ENCODE measurements at places on chromosomes 16 and 17. TPM values are rescaled to one million over a fixed set of nuclear protein-coding genes. Genes with fewer than 3 reads are reported as not detected.
A peak's percentile ranks its signal among the peaks of the same experiment; 100 is the strongest.

TSPAN10 gene
- polyA plus RNA-seq, result 1.2 TPM

RNF135 gene
- 8.7 TPM for polyA plus RNA-seq

SCNN1B gene
- 0.16 TPM for polyA plus RNA-seq

CD300H gene
- polyA plus RNA-seq, result not detected

GCGR gene
- not detected for polyA plus RNA-seq

TMC5 gene
- 0.05 TPM for polyA plus RNA-seq

NPIPB6 gene
- 2.0 TPM for polyA plus RNA-seq

CD300LB gene
- polyA plus RNA-seq, result 0.20 TPM

ABI3 gene
- 3.4 TPM for polyA plus RNA-seq

MYL4 gene
- 1,803 TPM for polyA plus RNA-seq

CUEDC1 gene
- polyA plus RNA-seq, result 48.8 TPM

GRCh38 chr17:8740486-8740885, 4.2 kb downstream of the CCDC42 start:
- no peak for DNase-seq

DNA sequence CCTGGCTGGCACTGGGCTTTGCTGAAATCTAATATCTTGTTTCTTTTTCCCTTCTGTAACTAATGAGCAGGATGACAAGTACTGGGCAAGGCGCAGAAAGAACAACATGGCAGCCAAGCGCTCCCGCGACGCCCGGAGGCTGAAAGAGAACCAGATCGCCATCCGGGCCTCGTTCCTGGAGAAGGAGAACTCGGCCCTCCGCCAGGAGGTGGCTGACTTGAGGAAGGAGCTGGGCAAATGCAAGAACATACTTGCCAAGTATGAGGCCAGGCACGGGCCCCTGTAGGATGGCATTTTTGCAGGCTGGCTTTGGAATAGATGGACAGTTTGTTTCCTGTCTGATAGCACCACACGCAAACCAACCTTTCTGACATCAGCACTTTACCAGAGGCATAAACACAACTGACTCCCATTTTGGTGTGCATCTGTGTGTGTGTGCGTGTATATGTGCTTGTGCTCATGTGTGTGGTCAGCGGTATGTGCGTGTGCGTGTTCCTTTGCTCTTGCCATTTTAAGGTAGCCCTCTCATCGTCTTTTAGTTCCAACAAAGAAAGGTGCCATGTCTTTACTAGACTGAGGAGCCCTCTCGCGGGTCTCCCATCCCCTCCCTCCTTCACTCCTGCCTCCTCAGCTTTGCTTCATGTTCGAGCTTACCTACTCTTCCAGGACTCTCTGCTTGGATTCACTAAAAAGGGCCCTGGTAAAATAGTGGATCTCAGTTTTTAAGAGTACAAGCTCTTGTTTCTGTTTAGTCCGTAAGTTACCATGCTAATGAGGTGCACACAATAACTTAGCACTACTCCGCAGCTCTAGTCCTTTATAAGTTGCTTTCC, 56.0 kb downstream of the HLF start:
- no peak for DNase-seq

- DNase-seq, result no peak
Measured at GRCh38 chr17:64331366-64331765, 59.3 kb downstream of the PECAM1 start.

DNA sequence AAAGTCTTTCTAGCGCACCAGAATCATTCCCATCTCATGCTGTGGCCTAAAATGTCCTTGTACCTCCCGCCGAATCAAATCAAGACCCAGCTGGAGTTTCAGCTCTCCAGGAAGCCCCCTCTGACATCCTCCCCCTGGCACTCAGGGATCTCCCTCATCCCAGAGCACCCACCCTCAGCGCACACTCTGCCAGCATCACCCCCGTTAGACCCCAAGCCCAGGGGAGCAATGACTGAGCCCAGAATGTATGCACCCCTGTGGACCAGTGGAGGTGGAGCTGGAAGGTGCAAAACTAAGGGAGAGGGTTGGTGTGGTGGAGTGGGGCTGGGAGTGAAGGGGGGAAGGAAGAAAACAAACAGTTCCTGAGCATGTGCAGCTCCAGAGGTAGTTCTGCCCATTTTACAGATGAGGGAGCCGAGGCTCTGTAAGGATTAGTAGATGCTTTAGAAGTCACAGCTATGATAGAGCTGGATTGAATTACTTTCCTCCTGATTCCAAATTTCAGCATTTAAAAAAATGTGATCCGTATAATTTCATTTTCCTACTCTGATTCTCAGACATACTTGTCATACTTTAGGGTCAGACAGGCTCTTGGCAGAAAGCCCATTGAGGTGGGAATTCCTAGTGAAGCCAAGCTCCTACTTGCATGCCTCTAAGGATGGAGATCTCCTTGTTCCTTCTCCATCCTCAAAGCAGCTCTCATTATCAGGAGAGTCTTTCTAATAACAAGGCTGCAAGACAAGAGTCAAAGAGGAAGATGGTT, 242.7 kb downstream of the KATNIP start:
- no peak for DNase-seq

- no peak for DNase-seq
Measured at GRCh38 chr16:66441586-66442375, 14.7 kb downstream of the BEAN1 start.

GRCh38 chr17:29674281-29674680, 51.6 kb upstream of the CORO6 start:
- no peak for DNase-seq

DNA sequence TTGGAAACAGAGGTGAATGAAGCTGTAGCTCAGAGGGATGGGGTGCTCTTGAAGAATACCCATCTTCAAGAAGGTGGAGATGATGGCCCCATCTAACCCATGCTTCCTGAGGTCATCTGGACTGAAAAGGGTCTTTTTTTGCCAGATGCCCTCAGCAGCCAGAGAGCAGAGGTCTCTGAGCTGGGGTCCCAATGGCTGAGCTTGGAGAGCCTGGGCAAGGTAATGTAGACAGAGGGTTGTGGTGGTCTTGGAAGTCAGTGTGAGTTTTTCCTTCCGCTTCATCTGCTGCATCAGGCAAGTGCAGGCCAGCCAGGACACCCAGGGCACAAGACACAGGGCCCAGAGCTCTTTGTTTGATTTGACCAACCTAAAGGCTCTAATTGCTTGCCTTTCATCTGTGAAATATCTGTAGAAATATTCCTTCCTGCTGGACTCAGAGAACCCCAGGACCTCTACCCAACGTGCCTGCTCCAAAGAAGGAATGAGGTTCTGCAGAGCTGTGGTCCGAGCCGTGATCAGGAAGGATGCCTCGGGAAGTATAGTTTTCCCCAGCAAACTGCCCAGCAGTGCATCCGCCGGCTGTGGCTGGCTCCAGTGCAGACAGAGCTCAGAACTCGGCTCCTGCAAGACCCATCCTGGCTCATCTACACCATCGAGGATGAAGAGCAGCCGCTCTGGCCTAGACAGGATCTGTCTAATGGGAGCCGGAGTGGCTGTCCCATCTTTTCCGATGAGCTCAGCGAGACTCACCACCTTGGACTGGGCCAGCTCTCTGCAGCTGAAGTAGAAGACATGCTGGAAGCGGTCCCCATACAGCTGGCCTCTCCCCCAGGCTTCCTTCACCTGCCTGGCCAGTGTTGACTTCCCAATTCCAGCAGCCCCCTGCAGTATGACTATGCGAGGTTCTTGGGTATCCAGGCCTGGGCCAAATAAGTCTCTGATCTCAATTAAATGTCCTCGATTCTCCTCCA, 25.2 kb downstream of the NLRP1 start:
- no peak for DNase-seq

DNA sequence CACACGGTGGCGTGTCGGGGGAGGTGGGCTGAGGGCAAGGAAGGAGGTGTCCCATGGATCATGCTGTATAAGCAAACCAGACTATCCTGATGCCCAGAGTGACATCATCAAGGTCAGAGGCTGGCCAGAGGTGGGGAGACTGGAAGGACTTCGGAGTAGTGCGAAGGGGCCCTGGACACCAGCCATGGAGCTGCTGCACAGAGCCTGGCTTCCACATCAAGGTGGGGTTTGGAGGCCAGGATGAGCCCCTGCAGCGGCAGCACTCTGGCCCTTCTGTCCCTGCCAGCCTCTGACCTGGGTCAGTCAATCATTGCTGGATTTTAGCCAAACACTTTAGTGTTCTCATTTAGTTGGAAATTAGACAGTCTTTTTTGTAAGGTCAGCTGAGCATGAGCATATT, 34.8 kb downstream of the MED13 start:
- no peak for DNase-seq

- DNase-seq, result peak; percentile 73
Measured at GRCh38 chr16:70573451-70574121, 50.0 kb downstream of the SF3B3 start.

- no peak for DNase-seq
Measured at GRCh38 chr16:23433261-23433920, 19.6 kb downstream of the COG7 start.

GRCh38 chr16:23420011-23420410, 33.0 kb downstream of the COG7 start:
- DNase-seq, result no peak

DNA sequence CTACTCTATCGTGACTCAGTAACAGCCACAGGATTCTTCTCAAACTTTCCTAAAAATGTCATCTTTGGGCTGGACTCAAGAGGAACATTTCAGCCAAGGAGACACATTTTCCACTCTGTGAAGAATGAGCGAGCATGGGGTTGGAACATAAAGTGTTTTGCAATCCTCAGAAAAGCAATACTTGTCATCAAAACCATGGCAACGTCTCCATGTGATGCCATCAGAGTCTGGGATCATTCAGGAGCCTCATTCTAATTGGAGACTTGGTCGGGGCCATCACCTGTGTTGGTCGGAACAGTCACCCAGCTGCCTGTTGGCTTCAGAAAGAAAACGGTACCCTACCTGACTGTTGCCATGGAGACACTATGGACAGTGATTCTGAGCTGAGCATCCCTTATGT, 25.5 kb downstream of the MYOCD start:
- peak; percentile 32 for DNase-seq

- DNase-seq, result no peak
Measured at GRCh38 chr16:79980650-79981521, 380.3 kb upstream of the MAF start.

DNA sequence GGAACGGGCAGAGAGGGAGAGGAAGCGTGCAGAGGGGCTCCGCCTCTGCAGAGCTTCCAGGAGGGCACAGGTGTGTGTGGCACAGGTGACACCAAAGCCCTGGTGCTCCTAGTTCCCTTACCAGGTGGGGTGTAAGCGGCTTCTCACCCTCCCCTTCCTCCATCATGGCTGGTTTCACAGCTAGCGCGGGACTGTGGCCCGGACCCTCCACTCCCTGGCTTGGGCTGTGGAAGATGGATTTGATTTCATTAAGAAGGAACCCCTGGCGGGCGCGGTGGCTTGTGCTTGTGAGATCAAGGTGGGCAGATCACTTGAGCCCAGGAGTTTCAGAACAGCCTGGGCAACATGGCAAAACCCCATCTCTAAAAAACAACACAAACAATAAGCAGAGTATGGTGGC, 241.2 kb upstream of the GSE1 start:
- no peak for DNase-seq

DNA sequence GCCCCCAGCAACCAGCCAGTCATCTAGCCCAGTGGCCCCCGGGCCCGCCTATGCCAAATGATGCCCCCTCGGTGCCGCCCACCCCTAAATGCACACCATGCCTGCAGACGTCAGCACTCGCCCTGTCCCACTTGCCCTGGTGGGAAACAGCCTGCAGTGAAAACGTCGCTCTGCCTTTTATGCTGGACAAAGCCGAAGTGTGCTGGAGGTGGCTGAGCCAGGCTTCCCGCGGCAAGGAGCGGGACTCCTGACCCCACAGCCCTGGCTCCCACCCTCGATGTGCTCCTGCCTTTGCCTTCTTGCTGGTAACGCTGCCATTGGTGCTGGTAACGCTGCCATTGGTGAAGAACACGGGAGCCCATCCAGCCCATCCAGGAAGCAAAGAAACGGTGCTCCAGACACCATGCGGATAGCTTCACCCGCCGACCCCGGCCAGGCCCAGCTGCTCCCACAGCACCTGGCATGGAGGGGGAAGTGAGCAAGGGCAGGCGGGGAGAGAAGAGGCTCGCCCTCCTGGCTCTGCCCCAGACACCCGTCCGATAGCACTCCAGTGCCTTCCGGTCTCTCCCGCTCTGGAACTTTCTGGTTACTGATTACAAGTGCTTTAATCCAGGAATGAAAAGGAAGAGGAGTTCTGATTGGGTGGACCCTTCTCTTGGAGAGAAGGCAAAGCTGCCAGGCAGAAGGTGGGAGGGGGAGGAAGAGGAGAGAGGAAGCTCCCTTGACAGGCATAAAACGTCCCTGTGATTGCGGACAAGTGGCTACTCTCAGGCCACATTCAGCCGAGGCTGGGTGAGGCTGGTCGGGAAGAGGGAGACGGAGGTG, 4.0 kb upstream of the BAIAP2 start:
- DNase-seq, result no peak

GRCh38 chr16:78763821-78764440, 664.5 kb downstream of the WWOX start:
- DNase-seq, result no peak

DNA sequence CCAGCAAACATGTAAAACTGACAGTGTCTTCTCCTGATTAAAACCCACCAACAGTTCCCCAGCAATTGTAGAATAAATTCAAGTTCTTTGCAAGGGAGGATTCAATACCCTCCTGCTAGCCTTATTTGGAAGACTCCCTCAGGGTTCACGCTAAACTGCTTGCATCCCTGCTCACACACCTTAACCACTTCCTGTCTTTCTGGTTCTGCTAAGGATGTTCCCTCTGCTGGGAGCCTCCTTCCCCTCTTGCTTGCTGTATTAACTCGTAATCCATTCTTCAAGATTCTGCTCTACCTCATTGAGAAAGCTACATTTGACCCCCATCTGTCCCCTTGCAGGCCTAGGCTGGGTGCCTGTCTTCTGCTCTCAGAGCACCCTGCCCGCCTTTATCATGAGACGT, 2.3 kb upstream of the SHISA6 start:
- DNase-seq, result no peak

DNA sequence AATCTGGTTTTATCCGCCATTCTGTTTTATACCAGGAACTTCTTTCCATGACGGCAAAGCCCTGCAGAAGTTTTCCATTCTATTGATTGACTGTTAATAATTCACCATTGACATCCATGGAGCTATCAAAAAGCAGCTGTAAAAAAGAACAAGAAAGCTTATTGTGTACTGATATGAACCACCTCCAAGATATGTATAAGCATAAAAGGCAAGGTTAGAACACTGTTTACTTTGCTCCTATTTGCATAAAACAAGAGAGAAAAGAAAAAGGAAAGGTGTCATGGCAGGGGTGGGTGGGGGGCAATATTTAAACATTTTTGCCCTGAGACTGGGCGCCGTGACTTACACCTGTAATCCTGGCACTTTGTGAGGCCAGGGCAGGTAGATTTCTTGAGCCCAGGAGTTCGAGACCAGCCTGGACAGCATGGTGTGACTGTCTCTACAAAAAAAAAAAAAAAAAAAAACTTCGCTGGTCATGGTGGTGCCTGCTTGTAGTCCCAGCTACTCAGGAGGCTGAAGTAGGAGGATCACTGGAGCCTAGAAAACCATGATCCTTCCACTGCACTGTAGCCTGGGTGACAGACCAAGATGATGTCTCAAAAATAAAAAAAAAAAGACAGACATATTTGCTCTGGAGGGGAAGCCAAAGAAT, 52.5 kb downstream of the TMEM114 start:
- DNase-seq, result no peak

DNA sequence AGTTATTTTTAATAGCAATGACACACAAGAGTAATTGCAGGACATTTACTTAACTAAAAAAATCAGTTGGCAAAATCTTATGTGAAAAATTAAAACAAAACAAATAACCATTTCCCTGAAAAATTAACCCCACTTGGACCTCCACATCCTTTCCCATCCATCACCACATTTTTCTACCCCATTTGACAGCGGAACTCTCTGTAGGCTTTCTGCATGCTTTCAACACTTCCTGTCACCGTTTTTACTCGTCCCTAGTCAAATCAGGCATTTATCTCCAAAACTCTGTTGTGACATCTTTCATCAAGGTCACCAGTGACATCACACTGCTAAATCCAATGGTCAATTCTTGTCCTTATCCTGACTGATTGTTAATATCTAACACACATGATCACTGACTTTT, 27.5 kb downstream of the KCNJ16 start:
- no peak for DNase-seq
